ENCODE measurements at places on chromosomes 5 and 9.
A peak's percentile ranks its signal among the peaks of the same experiment; 100 is the strongest.

- DNase-seq = no peak
Observed at GRCh38 chr5:134614450-134615085, 18.1 kb downstream of the SAR1B start.

DNA sequence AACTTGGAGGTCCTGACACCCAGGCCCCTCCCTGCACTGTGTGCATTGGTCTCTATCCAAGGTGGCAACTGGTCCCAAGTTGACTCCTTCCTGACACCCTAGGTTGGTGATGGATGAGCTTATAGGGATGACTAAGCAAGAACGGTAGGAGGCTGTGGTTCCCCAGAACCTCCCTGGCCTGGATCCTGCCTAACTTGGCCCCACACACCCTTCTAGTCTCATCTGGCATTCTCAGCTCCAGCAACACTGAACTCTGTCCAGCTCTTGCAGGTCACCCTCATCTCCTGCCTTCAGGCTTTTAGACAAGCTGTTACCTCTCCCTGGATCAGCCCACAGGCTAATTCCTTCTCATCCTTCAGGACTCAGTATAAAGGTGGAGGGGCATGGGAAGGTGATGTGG lies 16.5 kb downstream of the AQP3 start:
- peak; percentile 41 for DNase-seq

DNA sequence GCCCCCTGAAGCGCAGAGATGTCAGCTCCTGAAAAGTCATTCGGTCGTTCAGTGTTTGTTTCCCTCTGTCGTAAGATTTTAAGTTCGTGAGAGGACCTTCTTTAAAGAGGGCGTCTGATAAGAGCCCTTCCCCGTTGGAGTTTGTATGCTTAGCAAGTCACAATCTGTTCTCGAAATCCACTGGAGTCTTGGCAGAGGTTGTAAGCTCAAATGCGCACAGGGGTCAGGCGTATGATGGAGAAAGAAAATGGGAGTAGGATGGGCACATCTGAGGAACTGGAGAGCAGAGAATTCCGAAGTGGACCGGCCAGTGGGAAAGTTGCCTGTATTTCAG lies 710 bp downstream of the HSD17B4 start:
- peak; percentile 43 for DNase-seq

DNA sequence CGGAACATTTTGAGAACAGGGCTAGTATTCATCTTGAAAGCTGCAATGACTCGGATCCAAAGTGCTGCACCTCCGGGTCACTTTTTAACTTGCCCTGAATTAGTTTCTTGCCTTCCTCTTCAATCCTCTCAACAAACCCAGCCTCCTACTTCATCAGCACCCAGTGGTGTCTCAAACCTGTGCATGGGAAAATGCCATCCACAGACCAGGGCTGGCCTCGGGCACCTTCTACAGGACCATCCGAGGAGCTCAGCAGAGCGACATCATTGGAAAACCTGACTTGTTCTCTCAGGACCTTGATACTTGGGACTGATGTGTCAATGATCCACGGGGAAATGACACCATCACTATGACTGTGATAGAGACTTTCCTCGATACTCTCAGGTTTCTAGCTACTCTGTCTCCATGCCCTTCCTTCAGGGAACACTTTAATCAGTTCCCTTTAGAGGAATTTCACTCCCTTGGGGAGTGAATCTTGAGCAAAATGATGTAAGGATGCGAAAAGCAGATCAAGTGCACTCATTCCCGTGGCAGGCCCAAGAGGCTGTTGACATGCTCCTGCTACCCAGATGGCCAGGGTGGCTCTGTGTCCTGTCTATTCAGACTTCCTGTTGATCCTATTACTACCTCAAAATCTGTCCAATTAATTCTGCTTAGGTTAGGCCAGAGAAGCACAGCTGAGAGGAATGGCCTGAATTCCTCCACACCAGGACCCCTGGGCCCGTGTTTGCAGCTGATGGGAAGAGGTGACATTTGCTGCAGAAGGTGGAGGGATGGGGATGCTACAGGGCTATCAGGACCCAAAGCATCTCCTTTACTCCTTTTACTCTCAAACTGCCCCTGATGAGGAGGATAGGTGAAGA lies 96.5 kb upstream of the SLC25A48 start:
- DNase-seq = no peak

- DNase-seq = no peak
Observed at GRCh38 chr5:172644711-172645110, 3.6 kb downstream of the NEURL1B start.

- no peak for DNase-seq
Observed at GRCh38 chr5:170540271-170540670, 36.5 kb downstream of the KCNIP1 start.

DNA sequence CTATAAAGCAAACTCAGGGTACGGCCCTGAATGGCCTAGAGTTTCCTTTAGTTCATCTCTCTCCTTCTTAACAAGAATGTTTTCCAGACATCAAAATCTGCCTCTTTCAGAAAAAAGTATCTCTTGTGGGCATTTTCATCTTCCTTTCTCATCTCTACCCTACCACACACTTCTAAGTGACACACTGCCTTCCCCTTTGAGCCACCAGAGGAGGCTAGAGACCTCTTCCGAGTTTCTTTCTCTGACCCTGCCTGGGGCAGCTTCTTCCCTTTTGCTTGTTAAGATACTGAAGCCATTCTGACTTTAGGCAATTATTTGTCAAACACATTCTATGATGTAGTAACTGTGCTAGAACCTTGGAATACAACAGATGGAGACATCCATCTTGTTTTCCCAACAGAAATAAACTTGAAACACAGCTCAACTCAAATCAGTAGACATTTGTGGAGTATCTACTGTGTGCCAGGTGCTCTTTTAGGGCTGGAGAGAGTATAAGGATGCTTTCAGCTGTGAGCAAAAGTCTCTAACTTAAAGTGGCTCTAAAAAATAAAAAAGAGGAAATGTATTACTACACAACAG lies 8.6 kb upstream of the SV2C start:
- no peak for DNase-seq

- no peak for DNase-seq
Observed at GRCh38 chr5:172618574-172619365, 22.3 kb upstream of the NEURL1B start.

- no peak for DNase-seq
Observed at GRCh38 chr9:88291856-88292255, 96.4 kb upstream of the SPIN1 start.

DNA sequence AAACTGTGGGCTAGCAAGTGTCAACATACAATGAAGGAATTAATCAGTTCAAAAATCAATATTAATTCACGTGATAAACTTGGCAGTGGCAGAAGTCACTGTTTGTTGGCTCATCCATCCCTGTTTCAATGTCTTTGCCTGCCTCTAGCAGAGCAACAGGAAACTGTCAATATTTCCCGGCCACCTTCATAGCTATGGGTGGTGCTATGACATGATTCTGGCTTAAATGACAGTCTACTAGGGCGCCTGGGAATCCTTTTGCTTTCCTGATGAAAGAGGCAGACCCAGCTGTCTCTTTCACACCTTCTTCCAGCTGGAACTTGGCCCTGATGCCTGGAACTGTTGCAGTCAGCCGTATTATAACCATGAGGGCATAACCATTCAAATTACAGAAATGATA lies 72.1 kb upstream of the DNAH5 start:
- no peak for DNase-seq

DNA sequence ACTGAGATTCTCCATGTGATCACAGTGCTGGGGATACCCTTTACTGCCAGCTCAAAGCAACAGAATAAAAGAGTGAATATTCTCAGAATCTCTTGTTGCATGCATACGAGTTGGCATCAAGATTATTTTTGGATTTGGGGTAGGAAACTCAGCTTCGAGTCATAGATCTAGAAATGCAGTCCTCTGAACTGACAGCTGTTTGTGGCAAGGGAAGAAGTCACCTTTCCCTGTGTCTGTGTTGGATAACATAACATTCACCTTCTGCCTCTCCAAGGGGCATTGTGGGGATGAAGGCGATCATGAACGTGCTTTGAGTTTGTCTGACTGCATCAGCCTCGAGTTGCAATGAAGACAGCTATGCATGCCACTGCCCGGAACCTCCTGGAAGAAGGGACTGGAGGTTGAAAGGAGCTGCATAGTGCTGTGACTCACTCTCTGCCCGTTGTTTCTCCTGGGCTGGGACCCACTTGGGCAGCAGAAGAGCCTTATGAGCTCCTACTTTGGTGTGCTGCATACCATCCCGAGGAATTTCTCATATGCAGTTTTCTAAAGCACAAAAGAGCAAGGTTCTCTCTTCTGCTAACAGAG lies 231.7 kb downstream of the ARHGAP26 start:
- DNase-seq = peak; percentile 60

DNA sequence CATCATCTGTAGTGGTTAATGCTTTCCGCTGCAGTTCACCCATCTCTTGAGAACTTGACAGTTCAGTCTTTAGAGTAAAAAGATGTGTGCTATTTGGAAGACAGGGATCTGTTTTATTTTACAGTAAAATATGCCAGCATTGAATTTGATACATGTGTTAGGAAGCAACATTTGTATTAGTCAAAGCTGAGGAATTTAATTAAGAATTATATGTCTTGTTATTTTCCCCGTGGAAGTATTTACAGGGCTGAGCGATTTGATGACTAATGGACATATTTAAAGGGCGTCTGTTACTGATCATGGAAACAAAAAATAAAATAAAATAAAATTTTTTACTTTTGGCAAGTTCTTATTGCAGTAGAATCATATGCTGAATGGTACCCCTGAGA lies 101.3 kb downstream of the PAM start:
- DNase-seq = peak; percentile 57

GRCh38 chr9:136399176-136400037 lies 563 bp downstream of the SNAPC4 start:
- DNase-seq = peak; percentile 57

DNA sequence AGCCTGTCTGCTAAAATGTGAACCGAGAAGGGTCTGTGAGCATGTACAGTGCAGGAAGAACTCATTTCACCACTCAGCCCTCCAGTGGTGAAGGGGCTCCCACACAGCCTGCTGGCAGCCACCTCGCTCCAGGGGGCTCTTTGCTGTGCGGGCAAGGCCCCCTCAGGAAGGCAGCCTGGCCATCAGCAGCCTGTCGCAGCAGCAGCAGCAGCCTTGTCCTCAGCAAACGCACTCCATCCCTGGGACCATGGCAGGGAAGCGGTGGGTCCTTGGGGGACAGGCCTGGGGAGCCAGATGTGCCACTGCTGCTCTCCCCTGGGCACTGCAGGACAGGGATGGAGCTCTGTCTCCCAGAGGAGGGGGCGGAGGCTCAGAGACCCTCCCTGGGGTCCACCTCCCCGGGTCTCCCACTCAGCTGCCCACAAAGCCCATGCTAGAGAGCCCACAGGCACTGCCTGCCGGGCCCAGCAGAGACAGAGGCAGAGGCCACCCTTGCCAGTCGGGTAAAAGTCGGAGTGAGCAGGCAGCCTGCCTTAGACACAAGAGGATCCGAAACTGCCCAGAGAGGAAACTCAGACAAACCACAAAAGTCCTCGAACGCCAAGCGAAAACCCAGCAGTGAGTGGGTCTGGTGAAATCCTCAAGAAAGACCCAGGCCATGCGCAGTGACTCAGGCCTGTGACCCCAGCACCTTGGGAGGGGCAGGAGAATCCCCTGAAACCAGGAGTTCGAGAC lies 8.0 kb downstream of the BRD3 start:
- DNase-seq = no peak

- no peak for DNase-seq
Observed at GRCh38 chr9:129769669-129770068, 16.8 kb upstream of the PTGES start.

DNA sequence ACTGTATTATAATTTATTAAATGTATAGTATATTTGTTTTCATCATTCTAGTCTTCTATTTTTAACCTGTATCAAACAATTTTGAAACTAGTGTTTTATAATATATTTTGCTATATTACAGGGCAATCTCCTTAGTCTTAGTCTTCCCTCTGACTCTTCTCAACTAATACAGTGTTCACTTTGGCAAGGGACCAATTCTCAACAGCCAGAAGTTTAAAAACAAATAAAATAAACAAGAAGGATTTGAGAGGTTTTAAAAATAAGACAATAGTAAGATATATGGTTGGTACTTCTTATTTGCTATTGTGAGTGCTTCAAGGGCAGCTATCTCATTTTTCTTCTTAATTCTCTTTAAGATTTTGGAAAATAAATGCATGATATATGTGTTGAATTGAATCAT lies 167.2 kb downstream of the RAB3C start:
- DNase-seq = no peak

- DNase-seq = no peak
Observed at GRCh38 chr5:131378721-131379541, 115.1 kb downstream of the CDC42SE2 start.

- DNase-seq = peak; percentile 5
Observed at GRCh38 chr9:92534674-92535073, 1.1 kb downstream of the ECM2 start.

DNA sequence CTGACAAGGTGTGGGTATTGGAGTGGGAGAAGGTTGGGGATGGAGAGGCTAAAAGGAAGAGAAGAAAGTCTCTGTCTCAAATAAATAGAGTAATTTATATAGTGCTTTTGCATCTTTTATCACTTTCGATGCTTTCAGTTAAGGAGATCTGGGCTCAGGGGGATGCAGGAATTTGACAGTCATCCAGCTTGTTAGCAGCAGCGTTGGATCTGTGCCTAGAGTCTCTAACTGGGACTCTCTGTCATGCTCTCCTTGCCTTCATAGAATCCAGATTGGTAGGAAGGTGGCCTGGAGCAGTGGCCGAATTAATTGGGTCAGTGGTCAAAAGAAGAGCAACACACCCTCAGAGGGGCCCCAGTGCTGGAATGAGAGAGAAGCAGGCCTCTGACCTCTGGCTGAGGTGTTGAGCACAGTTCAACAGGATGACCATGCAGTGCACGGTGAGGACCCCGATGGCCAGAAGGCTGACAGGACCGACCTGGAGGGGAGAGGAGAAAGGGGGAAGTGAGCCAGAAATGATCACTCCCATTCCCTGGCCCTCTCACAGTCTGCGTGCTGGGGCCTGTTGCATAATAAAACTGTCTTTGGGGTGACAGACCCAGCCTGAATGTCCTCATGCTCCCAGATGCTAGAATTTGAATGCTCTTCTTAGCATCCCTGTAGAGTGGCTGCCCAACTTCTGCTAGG lies 7.6 kb downstream of the SLC36A3 start:
- no peak for DNase-seq

- DNase-seq = no peak
Observed at GRCh38 chr9:96169901-96170300, 132.1 kb downstream of the HSD17B3 start.
